MG63 (cell line): ENCODE measurements at places on chromosomes 5 and 9. TPM values are rescaled to one million over a fixed set of nuclear protein-coding genes. Genes with fewer than 3 reads are reported as not detected.

DNA sequence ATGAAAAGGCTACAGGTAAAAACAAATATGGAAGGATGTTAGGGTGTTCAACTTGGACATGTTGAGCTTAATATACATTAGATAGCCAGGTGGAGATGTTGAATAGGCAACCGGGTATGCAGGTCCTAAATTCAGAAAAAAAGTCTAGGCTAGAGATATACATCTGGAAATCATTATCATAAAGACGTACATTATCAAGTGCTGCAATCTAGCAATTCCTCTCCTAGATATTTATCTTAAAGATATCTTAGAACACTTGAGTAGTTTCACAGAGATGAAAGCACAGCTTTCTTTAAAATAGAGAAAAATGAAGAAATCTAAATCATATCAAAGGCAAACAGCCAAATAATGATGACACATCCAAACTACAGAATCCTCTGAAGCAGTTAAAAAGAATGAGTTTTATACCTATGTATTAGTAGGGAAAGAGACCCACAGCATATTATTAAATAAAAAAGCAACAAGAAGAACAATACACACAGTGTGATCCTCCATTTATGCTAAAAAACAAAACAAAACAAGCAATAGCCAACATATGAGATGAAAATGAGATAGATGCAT, 3.8 kb downstream of the NUDCD2 start:
- no peak for DNase-seq

DNA sequence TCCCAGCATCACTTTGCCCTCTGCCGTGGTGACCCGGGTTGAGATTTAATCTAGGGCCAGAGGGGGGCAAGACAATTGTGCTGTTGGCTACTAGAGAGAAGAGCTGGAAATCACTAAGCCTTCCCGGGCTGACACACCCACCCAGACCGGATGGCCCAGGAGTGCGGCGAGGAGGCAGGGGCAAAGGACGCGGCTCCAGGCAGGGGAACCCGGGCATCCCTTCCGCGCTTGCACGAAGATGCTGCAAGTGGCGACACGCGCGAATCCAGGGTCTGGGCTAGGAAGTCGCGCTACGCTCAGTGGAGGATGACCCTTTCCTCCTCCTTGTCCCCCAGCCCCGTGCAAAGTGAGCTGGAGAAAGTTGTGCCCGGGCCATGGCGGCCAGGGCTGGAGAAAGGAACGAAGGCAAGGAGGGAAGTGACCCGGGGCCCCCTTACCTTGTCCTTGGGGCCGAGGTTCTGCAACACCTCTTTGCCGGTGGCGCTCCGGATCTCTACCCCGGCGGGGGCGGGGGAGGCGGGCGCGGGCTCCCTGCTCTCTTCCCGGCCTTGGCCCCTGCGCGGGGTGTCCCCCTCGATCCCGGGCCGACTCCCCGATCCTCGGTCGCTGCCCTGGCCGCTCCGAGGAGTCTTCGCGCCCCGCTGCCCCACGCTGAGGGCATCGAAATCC, 693 bp downstream of the DPYSL3 start:
- DNase-seq: peak; percentile 70

DNA sequence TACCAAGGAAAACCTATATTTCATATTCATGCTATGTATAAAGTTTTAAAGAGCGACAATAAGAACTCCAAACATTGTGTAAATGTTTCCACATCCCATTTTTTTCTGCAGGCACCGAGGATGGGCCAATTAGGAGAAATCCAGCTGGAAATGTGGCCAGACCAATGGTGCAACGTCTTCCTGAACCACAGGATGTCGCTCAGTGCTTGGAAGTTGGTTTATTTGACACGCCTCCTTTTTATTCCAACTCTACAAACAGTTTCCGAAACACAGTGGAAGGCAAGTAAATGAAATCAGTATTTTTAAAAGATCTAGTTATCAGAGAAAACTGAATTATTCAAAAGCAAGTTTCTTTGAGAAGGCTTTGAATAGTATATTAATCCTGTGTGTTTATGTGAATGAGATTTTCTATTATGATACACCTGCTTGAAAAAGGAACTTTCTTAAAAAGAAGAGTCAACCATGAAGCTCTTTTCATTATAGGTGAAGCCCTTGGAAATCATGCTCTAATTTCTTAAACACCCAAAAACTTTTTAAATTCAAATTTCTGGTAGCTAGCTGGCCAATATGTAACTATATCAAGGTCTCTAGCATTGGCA, 9.1 kb downstream of the TYRP1 start:
- DNase-seq: peak; percentile 88

GRCh38 chr5:68478301-68479095, 262.9 kb downstream of the PIK3R1 start:
- DNase-seq: no peak

Gene C6
- total RNA-seq: not detected in 2 replicates

DNA sequence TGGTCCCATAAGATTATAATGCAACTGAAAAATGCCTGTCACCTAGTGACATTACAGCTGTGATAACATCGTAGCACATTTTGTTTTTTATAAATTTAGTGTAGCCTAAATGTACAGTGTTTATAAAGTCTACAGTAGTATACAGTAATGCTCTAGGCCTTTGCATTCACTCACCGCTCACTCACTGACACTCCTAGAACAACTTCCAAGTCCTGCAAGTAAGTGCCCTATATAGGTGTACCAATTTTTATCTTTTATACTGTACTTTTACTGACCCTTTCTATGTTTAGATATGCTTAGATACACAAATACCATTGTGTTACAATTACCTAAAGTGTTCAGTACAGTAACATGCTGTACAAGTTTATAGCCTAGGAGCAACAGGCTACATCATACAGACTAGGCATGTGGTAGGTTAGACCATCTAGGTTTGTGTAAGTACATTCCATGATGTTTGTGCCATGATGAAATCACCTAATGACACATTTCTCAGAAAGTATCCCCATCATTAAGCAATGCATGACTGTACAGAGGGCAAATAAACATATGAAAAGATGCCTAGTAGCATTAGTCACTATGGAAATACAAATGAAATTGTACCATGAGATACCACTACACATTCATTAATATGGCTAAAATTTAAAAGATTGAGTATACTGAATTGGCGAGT, 127.6 kb downstream of the TRPM6 start:
- no peak for DNase-seq

Gene SETX
- 16.5 and 24.2 TPM in 2 replicates for total RNA-seq

GRCh38 chr5:124745007-124745927, 1.2 kb downstream of the ZNF608 start:
- no peak for DNase-seq

DNA sequence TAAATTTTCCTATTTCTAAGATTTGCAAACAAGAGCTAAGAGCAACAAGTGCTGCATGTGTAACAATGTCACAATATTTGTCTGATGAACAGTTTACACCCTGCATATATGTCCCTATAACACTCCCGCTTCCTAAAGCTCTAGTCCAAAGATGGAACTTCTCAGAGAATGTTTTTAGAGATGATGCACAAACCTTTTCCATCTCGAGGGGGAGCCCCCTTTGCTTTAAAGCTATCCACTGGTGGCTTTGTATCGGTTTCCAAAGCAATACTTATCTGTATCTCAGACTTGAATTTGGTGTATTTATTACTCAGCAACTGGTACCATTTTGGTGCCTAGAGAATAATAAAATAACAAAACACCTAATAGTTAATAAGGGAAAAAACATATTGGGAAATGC, 11.0 kb downstream of the CEP120 start:
- DNase-seq: no peak

GRCh38 chr9:108687006-108687987, 168.5 kb downstream of the ACTL7B start:
- DNase-seq: no peak

GRCh38 chr9:129382281-129383018, 204.4 kb upstream of the IER5L start:
- DNase-seq: no peak

DNA sequence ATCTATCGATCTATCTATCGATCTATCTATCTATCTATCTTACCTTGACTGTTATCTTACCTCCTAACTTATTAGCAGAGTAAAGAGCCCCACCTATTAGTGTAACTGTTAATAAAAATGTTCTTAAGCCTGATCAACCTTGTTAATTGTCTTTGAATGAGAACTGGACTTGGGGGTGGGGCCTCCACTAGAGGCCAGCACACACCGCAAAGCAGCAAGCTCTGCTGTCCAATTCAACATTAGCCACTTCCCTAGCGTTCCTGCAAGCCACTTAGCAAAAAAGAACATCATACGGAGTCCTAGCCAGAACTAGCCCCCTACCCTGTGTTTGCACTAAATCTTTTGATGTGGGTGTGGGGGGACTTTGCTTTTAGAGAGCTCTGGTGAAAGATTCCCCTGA, 515.8 kb downstream of the KDM4C start:
- no peak for DNase-seq
